ENCODE measurements at places on chromosomes 7 and 10. TPM values are rescaled to one million over a fixed set of nuclear protein-coding genes. Genes with fewer than 3 reads are reported as not detected.

GRCh38 chr10:11773761-11774441, 31.7 kb downstream of the ECHDC3 start:
- peak; percentile 71 for DNase-seq

DNA sequence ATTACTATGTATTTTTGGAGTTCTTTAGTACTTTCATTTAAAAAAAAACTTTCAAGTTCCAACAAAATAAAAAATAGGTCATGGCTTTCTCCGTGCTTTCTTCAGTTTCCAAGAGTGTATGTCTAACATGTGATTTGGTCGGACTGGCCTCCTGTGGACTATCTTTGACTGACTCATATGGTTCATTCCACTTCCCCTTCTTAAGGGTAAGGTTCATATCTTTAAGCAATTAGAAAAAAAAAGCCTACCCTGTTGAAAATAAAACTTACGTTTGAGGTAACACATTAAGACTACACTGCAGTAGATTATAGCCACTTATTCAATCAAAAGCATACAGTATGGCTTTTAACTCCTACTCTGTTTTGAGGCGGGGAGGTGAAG, 112.8 kb upstream of the AHR start:
- no peak for DNase-seq

GRCh38 chr7:151900986-151901621, 24.2 kb upstream of the PRKAG2 start:
- peak; percentile 22 for DNase-seq

DNA sequence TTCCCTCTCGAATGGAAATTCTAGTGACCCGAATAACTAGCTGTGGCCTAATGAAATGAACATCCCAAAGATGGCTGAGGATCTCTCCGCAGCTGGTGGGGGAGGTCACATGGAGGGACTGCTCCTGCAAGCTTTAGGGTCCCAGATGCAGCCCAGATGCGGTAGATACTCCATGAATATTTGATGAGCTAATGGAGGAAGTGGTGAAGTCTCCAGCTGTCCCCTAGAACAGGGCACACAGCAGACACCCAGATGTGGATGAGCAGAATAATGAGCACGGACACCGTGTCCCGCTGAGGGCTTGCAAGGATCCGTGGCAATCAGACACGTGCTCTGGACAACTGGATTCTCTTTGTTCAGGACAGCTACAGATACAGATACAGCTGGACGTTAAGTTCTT, 59.2 kb downstream of the DENND2A start:
- DNase-seq: no peak

- no peak for DNase-seq
Observed at GRCh38 chr10:104052431-104052830, 33.2 kb downstream of the COL17A1 start.

DNA sequence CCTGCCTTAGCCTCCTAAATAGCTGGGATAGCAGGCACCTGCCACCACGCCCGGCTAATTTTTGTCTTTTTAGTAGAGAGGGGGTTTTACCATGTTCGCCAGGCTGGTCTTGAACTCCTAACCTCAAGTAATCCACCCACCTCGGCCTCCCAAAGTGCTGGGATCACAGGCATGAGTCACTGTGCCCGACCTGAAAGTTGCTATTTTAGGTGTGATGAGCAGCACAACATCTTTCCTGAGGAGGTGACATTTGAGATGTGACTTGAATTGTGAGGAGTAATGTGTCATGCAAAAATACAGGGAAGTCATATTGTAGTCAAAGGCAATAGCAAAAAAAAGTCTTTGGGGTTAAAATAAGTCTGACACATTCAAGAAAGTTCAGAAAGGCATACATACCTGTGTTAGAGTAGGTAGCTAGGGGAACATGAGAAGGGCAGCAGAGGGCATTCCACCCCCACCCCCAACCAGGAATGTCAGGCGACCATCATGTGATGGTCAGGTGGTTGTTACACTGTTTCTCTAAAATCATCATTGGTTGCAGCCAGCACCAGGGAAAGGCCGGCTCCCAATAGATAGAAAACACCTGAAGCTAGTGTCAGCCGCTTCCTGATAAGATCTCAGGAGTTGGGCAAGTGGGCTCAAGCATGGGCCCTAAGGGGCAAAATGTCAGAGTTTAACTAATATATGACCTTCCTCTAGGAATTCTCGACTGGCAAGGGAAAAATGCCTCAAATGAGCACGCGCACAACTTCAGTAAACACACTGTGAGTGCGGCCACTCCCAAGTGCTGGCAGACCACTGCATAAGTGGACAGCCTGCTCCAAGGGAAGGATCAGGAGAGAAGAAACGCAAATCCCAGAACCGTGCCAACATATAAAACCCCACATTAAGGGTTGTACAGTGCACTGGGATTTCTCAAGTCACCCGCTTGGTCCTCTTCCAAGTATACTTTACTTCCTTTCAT, at the start of gene TACC2:
Gene TACC2 (plus strand): TSS at position 803 of the 964 bp plus-strand sequence. CDS start 32,819 bp downstream, outside the sequence.
- no peak for DNase-seq

DNA sequence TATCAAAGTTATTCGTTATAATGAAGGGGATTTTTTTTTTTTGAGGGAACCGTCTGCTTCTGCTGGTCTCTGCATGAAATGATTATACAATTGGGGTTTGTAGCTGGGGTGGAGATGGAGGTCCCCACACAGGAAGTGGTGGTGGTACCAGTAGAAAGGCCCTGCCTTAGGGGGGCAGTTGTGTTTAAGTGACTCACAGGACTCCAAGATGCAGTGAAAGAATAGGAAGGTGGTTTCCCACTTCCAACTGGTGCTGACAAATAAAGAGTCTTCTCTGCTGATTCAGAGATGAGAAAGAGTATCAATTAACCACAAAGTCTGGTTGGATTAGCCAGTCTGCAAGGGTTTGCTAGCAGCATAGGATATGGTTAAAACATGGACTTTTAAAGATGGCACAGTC, 376.0 kb downstream of the SORCS3 start:
- no peak for DNase-seq

The NKX1-2 gene
- not detected for total RNA-seq

GRCh38 chr7:1716263-1717094, 46.4 kb downstream of the ELFN1 start:
- DNase-seq: peak; percentile 59

GRCh38 chr7:129530795-129531391, 28.6 kb downstream of the SMKR1 start:
- DNase-seq: no peak

- peak; percentile 42 for DNase-seq
Observed at GRCh38 chr10:70498970-70499835, 20.6 kb downstream of the PALD1 start.

The HDAC9 gene
- 22.1 TPM for total RNA-seq

GRCh38 chr7:9719303-9719702, 1254.4 kb upstream of the PHF14 start:
- DNase-seq: no peak

The MLLT10 gene
- total RNA-seq: 54.2 TPM

- DNase-seq: no peak
Observed at GRCh38 chr7:88490161-88490560, 183.5 kb upstream of the STEAP4 start.

GRCh38 chr7:137953665-137954470, 48.0 kb downstream of the CREB3L2 start:
- no peak for DNase-seq

DNA sequence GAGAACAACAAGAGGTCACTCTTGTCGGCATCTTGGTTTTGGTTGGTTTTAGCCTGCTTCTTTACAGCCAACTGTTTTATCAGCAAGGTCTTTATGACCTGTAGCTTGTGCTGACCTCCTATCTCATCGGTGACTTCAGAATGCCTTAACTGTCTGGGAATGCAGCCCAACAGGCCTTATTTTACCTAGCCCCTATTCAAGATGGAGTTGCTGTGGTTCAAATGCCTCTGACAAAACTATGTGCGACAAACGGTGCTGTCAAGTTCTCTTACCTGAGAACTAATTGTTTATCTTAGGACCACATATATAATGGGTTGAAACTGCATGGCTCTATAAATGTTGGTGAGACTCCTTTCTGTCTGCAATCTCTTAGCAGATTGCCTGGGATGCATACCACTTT, 35.9 kb upstream of the POT1 start:
- DNase-seq: no peak

GRCh38 chr7:26167303-26167934, 15.4 kb downstream of the NFE2L3 start:
- DNase-seq: no peak

- DNase-seq: no peak
Observed at GRCh38 chr7:68492359-68492690, 1106.0 kb upstream of the AUTS2 start.

The VIPR2 gene
- total RNA-seq: 0.91 TPM

DNA sequence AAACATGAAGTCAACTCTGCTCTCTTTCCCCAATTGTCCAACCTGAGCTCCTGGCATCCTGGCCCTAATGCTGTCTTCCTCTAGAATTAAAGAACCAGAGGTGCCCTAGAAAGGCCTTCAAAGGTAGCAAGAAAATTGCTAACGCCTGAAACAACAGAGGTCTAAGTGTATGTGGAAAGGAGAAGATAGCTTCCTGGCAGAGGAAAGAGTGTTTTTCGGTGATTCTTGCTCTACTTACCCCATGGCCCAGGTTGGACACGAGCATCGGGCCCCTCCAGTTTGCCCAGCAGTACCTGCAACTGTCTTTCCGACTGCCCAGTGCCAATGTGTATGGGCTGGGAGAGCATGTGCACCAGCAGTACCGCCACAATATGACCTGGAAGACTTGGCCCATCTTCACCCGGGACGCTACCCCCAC, 22.2 kb downstream of the MGAM2 start:
- DNase-seq: no peak

The DYNC1I1 gene
- total RNA-seq: 2.6 TPM

GRCh38 chr7:117034851-117035464, 81.7 kb downstream of the ST7 start:
- no peak for DNase-seq

DNA sequence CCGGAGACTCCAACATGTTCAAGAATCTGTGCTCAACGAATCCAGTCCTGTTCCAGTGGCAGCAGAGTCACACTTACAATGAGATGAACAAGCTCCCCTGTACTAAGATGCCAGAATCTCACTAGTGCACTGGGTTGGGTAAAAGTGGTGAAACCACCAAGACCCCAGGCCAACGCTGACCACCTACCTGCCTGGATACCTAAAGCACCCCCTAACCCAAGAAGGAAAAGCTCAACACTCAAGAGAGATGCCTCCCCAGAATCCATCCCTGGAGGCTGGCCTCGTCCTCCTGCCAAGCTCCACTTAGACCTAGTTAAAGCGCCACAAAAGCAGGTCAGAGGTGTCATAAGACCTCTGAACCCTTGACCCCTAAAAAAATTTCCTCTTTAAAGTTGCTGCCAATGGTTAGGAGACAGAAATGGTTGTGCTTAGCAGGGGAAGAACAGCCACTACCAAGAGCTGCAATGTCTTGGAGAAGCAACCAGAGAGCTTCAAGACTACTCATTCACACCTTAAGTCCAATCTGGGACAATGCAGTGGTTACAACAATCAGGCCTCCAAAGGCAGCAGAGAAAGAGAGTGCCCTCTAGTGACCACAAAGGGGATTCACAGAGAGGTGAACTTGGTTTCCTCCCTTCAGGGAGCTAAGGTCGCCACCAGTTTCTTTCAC, 94.6 kb upstream of the MACROH2A2 start:
- DNase-seq: peak; percentile 54

DNA sequence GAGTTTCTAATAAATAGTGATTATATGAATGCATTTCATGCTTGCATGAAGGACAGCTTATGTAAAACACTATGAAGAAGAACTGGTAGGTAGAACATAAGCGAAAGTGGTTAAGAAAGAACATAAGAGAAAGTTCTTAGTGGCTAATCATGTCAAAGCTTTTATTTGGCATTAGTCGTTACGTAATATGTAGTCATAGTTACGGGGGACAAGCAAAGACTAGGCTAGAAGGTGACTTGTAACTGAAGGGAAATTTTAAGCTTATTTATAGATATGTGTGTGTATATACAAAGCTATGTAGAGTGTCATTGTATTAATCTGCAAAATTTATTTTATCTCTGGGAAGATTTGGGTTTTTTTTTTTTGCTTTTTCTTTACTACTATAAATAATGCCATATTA, 36.9 kb downstream of the CAPZA2 start:
- DNase-seq: no peak

DNA sequence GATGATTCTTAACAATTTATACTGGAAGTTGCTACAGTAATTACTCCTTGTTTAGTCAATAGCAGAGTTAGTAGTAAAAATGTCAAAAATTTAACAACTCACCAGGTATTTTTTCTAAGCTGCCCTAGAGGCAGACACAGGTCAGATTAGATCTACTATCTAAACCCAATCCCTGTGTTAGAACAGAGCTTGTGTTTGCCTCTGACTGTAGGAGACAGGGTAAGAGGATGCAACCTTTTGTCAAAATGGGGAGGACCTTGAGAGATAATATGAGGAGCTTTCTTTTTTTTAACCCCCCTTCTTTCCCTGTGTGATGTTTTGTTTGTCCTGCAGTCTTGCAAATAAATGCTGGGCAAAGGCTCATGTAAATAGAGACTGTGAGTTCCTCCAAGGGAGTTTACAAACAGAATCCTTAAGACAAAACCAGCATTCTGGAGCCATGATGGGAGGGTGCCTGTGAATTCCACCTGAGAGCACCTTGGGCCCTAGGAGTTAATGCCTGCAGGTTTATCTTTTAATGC, 353.1 kb downstream of the GATA3 start:
- no peak for DNase-seq

GRCh38 chr7:26815426-26815825, 49.0 kb downstream of the SKAP2 start:
- no peak for DNase-seq

The OR2A5 gene
- not detected for total RNA-seq

GRCh38 chr10:30365883-30366282, 16.8 kb upstream of the MTPAP start:
- DNase-seq: no peak

The TRIM50 gene
- 0.19 TPM for total RNA-seq

The SFMBT2 gene
- total RNA-seq: 15.3 TPM

DNA sequence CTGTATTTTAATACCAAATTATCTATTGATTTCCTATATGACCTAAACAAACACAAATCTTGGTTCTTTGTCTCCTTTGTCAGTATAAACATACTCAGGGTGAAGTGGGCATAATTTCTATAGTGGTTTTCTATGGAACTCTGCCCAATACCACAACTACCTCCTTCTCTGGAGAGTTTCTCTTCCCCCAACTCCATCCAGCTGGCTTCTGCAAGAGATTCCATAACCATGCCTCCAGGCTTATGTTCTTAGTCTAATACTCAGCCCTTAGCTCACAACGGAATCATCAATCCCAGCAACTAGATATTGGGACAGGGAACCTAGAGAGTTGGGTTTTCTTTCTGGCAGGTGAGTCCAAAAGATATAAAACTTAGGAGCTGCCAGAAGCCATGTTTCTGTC, 127.3 kb downstream of the TRIL start:
- no peak for DNase-seq

All from kidney (tissue), 22 donors.